AG04449 (cell line): ENCODE measurements at places on chromosomes 3 and 15.

GRCh38 chr3:73772076-73772886 is 147.5 kb upstream of the PDZRN3 start:
- no peak for DNase-seq

DNA sequence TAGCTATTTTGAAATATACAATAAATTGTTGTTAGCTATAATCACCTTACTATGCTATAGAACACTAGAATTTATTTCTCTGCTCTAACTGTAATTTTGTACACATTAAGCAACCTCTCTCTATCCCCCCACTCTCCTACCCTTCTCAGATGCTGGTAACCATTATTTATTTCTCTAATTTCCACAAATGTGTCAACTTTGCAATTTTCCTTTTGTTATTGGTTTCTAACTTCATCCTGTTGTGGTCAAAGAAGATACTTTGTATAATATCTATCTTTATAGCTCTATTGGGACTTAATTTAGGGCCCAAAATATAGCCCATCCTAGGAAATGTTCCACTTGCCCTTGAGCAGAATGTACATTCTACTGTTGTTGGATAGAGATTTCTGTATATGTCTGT is 229.3 kb downstream of the SATB1 start:
- no peak for DNase-seq

DNA sequence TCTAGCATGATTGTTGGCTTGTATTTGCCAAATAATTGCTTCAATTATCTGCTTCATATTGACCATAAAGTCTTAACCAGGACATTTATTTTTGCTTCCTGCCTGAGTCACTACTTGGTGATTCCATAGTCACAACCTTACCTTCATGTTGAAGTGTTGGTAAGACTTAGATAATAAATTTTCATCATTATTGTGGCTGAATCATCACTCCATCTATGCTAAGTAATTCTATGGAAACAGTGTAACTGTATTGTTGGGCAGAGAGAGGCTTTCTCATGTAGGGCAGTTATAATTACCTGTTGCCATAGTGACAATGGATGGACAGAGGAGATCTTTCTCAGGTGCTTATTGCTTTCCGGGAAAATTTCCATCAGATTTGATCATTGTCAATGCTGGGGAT is 330.7 kb upstream of the LRRC3B start:
- no peak for DNase-seq

- DNase-seq: no peak
Observed at GRCh38 chr3:87227835-87228144, 681 bp downstream of the CHMP2B start.

DNA sequence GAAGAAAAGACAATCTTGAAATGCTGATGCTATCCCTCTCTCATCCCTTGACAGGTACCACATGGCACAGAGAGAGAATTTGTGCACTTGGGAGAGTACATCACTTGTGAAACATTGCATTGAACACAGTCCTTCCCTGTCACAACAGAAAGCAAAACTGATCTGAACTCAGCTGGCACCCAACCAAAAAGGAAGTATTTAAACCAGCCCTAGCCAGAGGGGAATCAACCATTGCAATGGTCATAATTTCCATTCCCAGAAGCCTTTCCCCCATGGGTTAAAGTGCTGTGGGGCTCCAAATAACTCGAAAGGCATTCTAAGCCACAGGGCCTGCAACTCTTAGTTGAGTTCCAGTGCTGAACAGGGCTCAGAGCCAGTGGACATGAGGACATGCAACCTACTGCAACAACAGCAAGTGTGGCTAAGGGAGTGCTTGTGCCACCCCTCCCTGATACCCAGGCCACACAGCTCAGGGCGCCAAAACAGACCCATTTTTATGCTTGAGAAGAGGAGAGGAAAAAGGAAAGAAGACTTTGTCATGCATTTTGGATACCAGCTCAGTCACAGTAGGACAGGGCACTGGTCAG is 530.8 kb upstream of the BCHE start:
- DNase-seq: no peak

DNA sequence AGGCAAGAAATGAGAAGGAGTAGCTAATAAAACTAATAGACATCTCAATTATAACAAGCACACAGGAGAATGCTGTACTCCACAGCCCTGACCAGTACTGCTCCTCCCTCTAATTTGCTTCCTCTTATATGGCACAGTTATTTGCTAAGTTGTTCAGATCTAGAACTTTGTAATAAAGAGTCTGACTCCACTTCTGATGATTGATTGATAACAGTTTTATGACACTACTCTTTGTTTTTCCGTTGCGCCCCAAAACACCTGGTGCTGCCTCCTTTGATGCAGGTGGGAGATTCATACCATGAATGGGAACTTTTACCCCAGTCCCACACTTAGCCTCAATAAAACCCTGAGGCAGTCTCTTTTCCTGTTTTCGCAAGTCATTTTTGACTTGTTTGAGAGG is 777.7 kb downstream of the GBE1 start:
- no peak for DNase-seq

DNA sequence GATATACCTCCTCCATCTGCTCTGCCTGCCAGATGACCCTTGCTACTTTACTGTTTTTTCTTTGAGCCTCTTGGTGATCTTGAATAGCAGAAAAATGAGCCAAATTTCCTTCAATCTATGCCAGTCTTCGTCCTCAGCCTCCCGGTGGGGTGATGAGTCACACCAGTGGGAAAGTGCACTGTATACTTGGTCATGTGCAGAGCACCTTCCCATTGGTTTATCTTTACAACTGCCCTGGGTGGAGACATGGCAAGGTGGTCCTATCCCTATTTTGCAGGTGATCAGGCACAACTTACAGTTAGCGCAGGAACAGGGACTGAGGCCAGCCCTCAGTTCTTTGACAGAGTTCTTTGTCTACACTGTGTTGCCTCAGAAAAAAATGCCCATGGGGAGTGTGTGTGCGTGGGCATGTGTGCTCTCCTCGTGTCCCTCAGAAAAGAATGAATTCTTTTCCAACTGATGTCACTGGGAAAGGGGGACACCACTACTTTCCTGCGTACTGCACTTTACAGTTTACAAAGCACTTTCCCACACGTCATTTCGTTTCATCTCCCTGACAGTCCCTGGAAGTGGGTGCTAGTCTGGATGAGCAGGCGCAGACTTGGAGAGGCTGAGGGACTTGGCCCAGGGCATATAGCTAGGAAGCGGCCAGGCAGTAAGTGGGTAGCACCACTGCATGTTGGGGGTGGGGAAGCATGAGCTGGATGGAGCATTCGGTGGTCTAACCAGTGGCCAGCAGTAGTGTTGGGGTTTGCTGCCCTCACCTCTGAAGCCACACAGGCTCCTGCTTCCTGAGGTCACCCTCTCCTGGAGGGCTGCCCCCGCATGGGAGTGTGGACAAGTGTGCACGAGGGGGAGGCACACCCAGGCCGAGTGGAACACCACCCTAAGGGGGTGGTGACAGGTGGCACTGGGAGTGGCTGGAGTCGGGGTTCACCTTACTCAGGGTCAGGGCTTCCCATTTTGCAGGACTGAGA is 24.1 kb downstream of the SMAD3 start:
- no peak for DNase-seq

- DNase-seq: no peak
Observed at GRCh38 chr3:140152851-140153639, 218.1 kb downstream of the CLSTN2 start.

DNA sequence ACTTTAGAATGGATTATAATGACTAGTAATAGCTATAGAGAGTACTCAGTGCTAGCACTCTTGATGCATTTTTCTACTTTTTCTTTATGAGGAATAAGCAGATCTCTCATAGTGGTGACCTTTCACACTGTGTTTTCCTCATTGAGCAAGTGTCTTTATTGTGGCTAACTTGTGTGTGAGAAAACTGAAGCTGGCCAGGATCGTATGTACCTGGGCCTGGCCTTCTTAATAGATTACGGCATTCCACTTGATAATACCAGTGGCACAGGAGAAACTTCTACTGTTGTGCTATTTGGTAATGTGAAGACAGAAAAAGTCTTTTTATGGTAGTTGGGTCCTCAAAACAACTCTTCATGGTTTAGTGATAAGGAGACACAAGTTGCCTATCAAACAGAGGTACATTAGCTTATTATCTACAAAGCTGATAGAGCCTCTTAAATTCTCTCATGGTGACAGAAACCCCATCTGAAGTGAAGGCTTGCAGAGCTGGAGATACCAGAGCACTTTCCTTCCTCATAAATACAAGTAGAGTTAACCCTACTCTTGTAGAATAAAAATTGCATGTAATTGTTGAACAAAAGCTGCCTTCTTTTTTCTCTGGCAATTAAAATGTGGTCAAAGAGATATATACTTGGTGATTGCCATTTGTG is 64.6 kb downstream of the LYSMD4 start:
- no peak for DNase-seq

- DNase-seq: no peak
Observed at GRCh38 chr3:71893122-71893521, 108.2 kb upstream of the PROK2 start.

- DNase-seq: no peak
Observed at GRCh38 chr3:33131331-33132018, 17.7 kb downstream of the CRTAP start.

GRCh38 chr3:136343873-136344555 is 93.9 kb downstream of the PCCB start:
- peak; percentile 87 for DNase-seq

DNA sequence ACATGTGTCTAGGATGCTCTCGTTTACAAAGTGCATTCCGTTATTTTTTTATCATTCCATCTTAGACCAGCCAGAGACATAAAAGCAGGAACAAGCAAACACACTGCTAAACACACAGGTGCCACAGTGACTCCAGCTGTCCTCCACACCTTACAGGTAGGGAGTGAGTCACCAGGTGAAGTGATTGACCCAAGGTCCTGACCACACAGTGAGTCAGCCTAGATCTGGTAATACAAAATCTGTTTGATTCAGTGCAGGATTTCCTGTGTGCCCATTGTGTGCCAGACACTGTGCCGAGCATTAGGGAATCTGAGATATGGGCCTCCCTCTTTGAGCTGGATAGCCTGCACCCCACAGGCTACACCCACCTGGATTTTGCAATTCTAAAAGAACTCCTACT is 16.7 kb upstream of the BFSP2 start:
- no peak for DNase-seq

DNA sequence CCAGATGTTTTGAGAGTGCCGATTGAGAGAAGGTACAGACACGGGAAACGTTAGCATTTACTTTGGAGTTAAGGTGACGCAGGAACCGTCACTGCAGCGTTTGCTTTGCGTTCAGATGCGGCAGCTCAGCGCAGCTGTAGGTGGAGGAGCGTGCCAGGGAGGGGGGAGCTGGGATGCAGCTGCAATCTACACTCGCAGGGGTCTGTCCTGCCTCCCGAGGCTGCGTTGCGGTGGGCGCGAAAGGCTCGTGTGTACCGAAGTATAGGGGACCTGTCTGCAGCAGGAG is 425 bp upstream of the FYTTD1 start:
- no peak for DNase-seq

DNA sequence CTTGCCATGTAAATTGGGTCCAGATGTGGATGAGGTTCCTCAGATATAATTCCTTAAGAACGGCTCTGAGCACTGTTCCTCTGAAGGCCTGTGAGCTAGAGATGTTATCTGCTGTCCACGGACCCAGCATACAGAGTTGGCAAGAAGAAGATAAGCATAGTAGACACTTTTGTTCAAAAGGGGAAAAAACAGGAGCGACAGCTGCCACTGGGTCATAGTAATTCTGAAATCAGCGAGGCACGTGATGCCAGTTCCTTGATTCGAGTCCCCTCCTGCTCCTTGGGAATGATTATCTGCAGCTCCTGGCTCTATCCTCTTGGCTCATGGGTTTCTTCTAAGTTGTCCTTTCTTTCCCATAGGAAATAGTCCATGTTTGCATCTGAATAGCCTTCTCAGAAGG is 2.5 kb upstream of the RAB7A start:
- DNase-seq: no peak

DNA sequence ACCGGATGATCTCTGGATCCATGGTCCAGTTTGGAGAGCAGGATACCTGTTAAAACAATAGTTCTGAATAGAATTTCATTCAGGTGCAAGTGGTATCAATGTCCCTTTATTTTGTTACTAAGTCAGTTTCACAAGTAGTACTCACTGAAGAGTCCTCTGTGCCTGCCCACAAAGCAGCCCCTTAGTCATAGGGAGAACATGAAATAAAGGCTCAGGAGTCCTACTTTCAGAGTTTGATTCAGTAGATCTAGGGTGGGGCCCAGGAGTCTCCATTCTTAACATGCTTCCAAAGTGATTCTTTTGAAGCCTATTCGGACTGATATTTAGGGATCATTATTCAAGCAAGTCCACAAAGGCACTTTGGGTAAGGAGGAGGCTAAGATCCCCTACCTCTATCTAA is 79.8 kb upstream of the ACKR4 start:
- DNase-seq: no peak

- no peak for DNase-seq
Observed at GRCh38 chr3:58188921-58189451, 21.8 kb downstream of the DNASE1L3 start.

GRCh38 chr3:193134856-193135255 is 106.2 kb upstream of the PLAAT1 start:
- DNase-seq: peak; percentile 49

GRCh38 chr15:84764989-84765388 is 16.6 kb downstream of the ZNF592 start:
- DNase-seq: no peak

DNA sequence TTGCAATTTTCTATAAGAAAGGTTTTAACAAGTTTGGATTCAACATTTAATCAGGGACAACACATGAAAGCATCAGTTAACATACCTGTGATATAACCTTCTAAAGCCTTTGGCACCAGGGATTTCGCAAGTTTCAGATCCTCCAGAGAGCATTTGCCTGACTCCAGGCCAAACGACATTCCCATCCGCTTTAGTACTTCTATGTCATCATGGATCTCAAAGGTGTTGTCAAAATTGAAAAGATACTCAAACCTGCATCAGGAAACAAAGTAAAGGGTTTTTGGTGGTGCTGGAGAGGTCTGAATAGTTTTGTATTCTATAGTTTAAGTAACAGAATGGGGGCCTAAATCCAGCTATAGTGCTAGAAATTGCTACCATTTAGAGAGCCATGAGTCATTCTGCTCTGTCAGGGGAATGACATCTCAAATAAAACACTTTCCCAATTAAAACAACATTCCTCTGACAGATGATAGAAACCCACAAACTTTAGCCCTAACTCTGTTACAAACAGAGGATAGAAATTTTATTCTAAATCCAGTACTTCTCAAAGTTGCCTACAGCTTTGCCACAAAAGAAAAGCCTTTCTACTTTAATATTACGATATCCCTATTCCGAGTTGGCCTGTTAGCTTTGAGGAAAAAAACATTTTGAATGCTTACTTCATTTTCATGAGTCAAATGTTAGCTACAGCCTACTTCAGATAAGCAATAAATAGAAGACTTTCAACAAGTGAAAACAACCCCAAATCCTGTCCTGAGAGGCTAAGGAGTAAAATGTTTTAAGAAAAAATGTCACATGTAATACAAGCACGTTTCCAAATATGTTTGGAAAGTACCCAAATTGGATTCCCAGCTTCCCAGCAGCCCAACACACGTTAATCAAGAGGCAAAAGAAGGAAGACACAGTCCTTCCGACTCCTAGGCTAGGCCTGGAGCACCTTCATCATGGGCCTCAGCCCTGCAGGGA is 83.4 kb downstream of the ATP1B3 start:
- DNase-seq: no peak

GRCh38 chr3:182179631-182180030 is 467.9 kb downstream of the SOX2 start:
- DNase-seq: no peak
